ENCODE measurements at places on chromosomes 2 and 18.

DNA sequence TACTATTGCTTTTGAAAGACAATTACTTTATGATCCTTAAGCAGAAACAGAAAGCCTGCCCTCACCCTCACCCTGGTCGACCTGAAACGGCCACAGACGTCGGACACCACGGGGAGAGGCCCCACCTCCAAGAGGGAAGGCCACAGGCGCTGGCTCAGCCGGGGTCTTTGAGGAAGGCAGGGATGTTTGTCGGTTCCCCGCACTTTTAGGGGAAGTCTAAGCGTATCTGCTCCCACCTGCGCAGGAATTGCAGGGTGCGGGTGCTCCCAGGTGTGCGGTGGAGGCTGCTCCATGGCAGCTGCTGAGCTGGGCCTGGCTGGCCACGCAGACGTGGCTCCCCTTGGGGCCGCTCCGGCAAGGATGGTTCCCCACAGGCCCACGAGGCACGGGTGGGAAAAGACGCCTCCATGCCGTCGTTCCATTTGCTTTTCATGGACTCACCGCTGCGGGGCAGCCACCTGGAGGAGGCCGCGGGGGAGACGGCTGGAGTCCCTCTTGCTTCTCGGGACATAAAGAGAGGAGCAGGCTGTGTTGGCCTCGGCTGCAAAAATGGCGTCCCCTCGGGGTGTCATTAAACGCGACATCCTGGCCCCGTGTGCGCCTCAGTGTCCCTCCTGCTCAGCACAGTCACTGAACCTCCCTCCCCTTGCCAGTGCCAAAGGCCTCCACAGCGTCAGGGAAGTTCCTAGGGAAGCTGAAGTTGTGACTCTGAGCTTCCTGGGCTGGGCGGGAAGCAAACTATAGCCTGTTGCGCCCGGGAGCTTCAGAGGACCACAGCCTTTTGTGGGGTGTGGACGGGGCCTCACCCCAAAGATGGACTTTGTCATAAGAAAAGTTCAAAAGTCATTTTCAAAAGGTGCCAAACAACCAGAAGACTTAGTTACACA is 63.4 kb downstream of the NFATC1 start:
- ATAC-seq: no peak

- ATAC-seq: no peak
These were observed 33.8 kb downstream of the RNF144A start for GRCh38 chr2:6951046-6951445.

- no peak for ATAC-seq
These were observed 90.5 kb downstream of the TMEM17 start for GRCh38 chr2:62415518-62415917.

GRCh38 chr2:29309090-29310029 is 194.1 kb downstream of the CLIP4 start:
- peak; percentile 88 for ATAC-seq

- no peak for ATAC-seq
These were observed 21.0 kb upstream of the CABLES1 start for GRCh38 chr18:23114171-23114881.

DNA sequence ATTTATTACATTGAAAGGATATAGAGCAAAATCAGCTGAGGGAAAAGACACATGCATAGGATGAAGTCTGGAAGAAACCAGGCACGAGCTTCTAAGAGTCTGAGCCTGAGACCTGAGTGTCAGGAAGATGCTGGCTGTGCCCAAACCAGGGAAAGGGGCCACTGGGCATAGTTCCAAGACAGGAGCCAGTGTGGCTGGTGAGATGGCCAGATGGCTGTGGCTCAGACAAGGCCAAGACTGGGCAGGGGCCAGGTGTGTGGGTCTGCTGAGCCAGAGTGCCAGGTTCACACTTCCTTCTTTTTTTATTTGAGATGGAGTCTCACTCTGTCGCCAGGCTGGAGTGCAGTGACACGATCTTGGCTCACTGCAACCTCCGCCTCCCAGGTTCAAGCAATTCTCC is 95.5 kb upstream of the ATG16L1 start:
- ATAC-seq: no peak

DNA sequence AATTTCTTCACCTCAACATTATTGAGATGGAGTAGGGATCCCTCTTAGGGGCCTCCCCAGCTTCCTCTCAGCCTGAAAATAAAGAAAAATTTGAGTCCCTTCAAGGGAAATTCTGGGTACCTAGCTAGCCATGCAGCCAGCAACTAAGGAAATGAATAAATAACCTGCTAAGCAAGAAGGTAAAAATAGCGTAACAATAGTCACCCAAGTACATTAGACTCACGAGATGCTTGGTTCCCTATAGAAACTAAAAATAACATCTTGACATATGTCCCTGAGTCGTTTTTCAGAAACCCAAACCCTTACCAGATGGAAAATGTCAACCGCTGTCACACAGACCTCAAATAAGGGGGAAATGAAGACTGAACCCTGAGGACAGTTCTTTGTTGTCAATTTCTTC is 51.9 kb downstream of the CACNB4 start:
- no peak for ATAC-seq

DNA sequence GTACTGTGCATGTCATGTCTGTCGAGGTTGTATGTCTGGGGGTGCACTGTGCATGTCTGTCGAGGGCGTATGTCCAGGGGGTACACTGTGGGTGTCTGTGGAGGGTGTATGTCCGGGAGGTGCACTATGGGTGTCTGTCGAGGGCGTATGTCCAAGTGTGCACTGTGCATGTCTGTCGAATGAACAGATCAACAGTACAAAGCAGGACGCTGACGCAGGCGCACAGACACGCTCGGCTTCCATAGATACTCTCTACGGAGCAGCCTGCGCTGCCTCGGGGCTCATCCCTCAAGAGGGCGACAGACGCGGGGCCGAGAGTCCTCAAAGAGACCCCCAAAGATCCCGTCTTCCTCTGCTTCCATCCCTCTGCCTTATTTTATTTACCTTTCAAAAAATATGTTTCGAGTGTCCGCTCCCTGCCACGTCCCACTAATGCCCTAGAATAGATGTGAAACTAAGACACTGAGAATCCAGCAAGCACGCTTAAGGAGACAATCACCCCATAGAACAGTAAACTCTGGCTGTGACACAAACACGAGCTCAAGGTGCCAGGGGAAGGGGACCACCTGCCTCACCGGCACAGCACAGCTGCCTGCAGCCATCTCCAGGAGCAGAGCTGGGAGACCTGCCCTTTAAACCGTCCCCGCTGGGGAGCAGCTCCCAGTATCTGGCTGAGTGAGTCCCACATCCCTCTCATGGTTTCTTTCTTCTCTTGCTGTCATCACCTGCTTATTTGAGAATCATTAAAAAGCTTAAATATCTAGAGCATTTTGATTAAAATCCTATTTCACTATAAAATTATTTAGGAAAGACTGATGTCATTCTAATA is 250.5 kb upstream of the MYT1L start:
- peak; percentile 42 for ATAC-seq

- no peak for ATAC-seq
These were observed 53.5 kb downstream of the RDH14 start for GRCh38 chr2:18506883-18507509.

- no peak for ATAC-seq
These were observed 142.3 kb downstream of the ACOXL start for GRCh38 chr2:110874453-110875383.

DNA sequence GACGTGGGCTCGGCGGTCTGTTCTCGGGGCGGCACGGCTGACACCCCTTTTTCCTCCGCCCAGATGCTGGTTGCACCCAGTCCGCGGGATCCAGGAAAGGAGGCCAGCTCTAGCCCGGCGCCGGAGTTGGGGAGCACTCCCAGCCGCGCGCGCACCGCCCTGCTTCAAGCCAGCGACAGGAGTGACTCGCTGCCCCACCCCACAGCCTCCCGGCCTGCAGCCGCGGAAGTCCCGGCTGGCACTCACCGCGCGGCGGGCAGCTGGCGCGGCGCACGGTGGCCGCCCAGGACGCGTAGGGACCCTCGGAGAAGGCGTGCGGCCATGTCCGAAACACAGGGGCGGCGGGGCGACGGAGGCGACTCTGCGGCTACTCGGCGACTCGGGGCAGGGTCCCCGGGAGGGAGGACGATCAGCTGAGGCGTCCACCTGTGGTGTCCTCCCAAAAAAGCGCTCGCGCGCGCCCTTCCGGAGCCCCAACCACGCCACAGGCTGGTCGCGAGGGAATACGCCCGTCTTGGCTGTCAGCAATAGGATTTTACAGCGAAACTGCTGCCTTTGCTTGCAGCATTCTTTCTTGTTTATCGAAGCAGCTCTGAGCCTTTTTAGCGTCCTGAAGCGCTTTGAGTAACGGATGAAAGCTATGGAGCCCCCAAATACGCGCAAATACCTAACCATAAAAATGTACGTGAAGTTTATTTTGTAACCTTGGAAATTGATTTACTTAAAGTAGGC is at the start of gene ACADL:
Gene ACADL, minus strand, starts transcription at position 507 of the 732 bp plus-strand sequence. Its CDS starts 184 bp downstream, at position 323.
- ATAC-seq: peak; percentile 88

DNA sequence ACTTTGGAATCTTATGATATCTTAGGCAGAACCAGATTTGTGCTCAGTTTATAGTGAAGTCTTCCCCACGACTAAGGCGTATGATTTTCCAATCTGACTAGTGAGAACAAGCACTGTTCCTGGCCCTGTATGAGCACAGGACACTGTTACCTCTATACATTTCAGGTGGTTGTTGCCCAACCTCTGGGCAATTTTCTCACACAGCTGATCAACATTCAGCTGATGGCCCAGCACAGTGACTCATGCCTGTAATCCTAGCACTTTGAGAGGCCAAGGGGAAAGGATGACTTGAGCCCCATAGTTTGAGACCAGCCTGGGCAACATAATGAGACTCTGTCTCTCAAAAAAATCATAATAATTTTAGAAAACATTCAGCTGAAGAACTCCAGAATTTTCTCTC is 119.5 kb downstream of the ASXL3 start:
- ATAC-seq: no peak

DNA sequence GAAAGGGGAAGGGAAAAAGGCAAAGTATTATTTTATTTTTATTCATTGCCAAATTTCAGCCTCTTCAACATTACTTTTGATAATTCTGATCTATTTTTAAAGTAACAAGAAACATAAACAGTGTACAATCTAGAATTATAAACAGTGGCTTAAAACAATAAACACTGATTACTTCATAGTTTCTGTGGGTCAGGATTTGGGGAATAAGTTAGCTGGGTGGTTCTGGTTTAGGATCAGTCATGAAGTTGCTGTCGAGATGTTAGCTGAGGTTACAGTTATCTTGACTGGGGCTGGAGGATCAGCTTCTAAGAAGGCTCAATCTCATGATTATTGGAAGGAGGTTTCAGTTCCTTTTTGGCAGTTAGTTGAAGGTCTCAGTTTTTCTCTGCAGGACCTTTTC is 109.2 kb downstream of the SCN2A start:
- ATAC-seq: no peak

DNA sequence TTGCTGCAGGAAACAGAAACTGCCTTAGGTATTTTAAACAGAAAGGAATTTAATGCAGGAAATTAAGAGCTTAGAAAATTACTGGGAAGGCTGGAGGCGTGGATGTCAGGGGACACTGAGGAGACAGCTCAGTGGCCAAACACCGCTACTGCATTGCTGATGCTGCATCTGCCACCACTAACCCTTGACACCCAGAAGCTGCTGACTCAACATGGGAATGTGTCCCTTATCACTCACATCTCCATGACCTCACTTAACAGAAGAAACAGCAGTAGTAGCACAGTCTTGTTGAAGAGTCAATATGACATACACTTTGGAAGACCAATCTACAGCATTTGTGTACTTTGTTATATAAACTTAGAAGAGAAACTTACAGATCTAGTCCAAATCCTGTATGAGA is 906.1 kb downstream of the SLC4A3 start:
- peak; percentile 73 for ATAC-seq

- ATAC-seq: peak; percentile 94
These were observed 242.6 kb downstream of the PHLPP1 start for GRCh38 chr18:62957885-62958472.

- ATAC-seq: no peak
These were observed 425 bp upstream of the SALL3 start for GRCh38 chr18:78979056-78979729.

DNA sequence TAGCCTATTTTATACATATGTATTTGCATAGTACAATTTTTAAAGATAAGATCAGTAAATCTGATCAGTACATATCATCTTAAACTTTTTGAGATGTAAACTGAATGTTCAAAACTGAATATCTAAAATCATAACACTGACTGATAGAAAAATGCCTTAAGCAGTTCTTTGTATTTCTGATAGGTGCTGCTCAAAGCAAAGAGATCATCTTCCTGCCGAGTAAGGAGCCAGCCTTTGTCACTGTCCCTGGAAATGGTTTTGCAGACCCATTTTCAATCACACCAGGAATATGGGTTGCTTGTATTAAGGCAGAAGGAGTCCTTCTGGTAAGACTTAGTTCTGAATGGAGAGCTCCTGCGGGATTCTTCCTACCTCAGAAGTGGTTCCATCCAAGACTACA is 135.0 kb downstream of the LAMA3 start:
- no peak for ATAC-seq
